Stimulated activated CD4-positive, alpha-beta T cell treated with anti-CD3 and anti-CD28 coated beads, Interleukin-4, amount 100 ng/mL, for 48 hours (primary cell): ENCODE measurements at places on chromosomes 5 and 9.

DNA sequence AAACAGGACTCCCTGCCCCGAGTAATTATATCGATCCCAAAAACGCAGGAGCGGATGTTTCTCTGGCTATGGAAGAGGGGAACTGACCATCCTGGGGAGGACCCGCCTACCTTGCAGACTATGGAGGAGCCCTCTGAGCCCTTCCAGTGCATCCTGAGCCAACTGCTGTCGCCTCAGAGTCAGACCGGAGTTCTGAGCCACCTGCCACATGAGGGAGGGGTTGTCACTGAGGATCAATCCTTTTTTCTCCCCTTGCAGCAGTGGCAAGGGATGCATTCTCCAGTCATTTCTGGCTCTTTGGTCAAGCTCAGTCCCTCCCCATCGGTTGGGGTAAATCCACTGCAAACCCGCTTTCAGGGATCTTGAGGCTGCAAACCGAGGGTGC lies 709 bp downstream of the FANCG start:
- no peak for DNase-seq

- no peak for DNase-seq
Measured at GRCh38 chr9:3534614-3535404, 9.0 kb upstream of the RFX3 start.

GRCh38 chr9:86990290-86990689 lies 43.0 kb upstream of the GAS1 start:
- no peak for DNase-seq

DNA sequence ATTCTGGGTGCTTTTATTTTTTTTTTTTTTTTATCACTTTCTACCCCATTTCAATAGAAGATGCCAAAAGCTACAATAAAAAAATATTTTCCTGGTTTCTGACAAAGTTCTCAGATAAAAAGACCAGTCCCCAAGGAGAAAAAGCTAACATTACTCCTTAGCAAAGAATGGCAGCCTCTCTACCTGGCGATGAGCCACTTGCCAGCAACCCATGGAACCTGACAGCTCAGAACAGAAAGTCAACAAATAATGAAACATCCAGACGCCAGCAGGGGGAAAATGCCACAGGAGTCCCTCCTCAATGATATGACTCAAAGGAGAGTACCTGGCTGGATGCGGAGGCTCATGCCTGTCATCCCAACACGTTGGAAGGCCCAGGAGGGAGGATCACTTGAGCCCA lies 123.2 kb downstream of the MYO10 start:
- no peak for DNase-seq

DNA sequence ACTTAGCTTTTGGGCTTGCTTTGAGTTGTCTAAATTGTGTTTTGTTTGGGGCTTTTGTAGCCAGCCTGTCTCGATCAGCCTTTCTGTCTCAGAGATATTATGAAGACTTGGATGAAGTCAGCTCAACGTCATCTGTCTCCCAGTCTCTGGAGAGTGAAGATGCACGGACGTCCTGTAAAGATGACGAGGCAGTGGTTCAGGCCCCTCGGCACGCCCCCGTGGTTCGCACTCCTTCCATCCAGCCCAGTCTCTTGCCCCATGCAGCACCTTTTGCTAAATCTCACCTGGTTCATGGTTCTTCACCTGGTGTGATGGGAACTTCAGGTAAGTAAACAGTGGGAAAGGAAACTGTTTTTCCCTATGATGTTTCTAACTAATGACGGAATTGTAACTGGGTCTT lies 48.6 kb downstream of the NUP214 start:
- DNase-seq: no peak

GRCh38 chr5:17167171-17167891 lies 50.1 kb upstream of the BASP1 start:
- no peak for DNase-seq

GRCh38 chr5:113083481-113083880 lies 106.9 kb downstream of the DCP2 start:
- DNase-seq: no peak

DNA sequence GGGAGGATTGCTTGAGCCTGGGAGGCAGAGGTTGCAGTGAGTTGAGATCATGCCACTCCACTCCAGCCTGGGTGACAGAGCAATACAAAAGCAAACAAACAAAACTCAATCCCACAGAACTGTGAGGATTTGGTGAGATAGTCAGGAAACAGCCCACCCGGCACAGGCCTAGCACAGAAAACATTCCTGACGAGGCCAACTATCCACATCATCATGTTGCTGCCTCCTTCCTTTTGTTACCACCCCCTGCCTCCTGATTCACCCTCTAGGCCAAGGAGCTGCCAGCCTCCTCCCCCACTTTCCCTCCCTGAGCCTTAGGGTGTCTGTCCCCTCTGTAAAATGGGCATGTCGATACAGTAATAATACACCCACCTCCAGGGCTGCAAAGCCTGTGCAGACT lies 39.0 kb downstream of the STK10 start:
- DNase-seq: no peak

DNA sequence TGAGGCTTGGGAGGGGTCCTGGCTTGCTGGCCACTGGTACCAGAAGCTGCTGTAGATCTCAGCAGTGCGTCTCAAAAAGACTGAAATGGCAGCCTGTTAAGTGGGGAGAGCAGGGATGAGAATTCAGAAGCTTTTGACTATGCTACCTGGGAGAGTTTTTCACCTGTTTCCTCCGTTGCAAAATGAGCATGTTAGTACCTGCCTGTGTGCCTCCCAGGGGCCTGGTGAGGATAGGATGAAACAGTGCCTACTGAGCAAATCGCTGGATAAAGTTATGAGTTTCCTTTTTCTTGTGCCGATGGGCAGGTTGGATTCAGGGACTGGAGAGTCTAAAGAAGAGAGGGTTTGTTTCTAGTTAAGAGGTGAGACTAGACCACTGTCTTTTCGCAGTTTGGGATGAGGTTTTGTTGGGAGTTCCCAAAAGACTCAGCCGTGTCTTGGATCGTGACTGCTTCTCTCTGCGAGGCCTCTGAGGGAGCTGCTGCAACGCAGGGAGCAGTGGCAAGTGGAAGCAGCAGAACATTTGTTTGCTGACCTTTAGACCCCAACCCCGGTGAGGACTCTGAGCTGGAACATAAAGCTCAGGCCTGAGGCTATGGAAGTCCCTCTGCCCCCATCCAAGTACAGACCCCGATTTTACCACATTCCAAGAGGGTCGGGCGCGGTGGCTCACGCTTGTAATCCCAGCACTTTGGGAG lies 1.4 kb downstream of the RALGPS1 start:
- DNase-seq: no peak

- DNase-seq: no peak
Measured at GRCh38 chr5:58114324-58114723, 345.6 kb downstream of the PLK2 start.

- no peak for DNase-seq
Measured at GRCh38 chr9:90830051-90830450, 28.4 kb downstream of the SYK start.

DNA sequence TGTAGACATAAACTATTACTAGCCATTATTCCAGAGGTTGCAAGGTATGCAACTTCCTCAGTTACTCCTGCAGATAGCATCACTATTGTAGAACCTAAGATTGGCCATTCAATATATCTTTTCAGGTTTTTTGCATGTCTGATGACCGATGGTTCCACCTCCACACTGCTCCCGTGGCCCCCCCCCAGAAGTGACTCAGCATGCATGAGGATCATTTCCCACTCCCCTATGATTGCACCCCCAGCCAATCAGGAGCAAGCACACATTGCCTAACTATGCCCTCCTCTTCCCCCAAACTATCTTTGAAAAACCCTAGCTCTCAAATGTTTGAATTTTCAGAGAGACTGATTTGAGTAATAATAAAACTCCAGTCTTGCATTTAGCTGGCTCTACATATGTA lies 601.4 kb upstream of the TLE4 start:
- no peak for DNase-seq

- no peak for DNase-seq
Measured at GRCh38 chr5:169763376-169764017, 126.4 kb downstream of the DOCK2 start.

- no peak for DNase-seq
Measured at GRCh38 chr5:8491254-8491653, 622.3 kb downstream of the MTRR start.

DNA sequence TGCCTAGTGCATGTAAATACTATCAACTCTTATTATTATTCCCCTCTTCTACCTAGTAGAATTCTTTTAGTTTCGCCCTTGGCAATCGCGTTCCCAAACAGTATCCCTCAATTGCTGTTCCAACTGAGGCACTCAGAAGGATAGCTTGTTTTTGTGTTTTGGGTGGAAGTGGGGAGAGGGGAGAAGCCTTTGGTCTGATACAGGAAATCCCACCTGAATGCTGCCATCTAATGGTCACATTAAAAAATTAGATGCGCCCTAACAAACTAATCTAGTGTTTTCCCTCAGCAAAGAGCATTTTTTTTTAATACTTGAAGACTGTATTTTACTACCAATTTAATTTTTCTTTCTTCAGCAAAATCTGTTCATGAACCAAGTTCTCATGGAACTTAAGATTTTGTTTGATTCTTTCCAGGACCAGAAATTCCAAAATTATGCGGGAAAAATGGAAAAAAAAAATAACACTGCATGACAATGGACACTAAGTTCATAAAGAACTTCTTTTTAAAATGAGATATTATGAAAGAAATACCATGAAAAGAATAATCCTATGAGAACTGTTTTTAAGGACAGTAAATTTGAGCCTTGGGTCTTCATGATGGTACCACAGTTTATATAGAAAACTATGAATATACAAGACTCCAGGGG lies 22.2 kb upstream of the GLDC start:
- DNase-seq: no peak

GRCh38 chr5:65989158-65989557 lies 62.8 kb downstream of the ERBIN start:
- no peak for DNase-seq

DNA sequence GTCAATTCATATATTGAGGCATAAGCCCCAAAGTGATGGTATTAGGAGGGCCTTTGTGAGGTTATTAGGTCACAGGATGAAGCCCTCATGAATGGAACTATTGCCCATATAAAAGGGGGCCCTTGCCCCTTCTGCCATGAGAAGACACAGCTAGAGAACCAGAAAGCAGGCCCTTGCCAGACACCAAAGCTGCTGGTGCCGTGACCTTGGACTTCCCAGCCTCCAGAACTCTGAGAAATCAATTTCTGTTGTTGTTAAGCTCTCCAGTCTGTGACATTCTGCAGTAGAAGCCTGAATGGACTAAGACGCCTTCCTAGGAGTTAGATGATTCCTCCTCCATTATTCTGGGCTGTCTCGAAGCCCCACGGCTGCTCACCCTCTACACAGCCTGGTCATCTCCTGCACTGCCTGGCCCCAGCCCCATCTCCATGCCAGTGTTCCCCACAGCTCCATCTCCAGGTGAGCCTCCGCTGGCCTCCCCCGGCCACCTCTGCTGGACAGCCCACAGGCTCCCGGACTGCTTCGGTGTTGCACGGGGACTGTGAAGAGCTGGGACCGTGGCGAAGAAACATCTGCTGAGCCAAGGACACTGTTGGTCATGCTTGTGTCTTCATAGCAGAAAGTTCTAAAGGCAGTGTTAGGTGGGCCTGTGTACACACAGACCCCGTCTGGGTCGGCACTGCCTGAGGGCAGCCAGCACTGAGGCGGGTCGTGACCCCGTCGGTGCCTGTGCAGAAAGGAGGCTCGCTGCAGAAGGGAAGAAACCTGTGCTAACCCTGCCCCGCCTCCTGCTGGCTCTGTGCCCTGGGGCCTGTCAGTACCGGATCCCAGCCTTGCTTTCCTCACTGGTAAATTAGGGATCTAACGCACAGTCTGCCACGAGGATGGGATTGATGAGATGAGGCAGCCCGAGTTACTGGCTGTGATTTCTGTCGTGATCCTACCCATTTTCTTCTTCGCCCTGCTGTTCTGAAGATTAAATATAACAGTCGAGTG lies 55.1 kb upstream of the CNOT6 start:
- no peak for DNase-seq
